ENCODE measurements at places on chromosomes 7 and 10. TPM values are rescaled to one million over a fixed set of nuclear protein-coding genes. Genes with fewer than 3 reads are reported as not detected.

- DNase-seq, result no peak
These were observed 40.5 kb downstream of the AOAH start for GRCh38 chr7:36683695-36684357.

GRCh38 chr10:33428682-33429081, 94.2 kb upstream of the NRP1 start:
- DNase-seq, result peak; percentile 82

DNA sequence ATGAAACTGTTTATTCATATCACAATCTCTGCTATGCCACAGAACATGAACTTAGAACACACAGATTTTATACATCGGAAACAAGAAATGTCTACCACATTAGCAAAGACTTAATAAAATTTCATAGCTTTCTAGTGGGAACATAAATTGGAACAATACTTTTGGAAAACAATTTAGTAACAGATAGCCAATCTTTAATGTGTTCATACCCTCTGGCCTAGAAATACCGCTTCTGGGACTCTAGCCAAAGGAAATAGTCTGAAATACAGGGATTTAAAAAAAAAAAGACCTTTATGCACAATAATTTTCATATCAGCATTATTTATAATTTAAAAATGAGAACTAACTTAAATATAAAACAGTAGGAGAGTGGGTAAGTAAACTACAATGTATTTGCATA, 168.5 kb downstream of the PLXNA4 start:
- DNase-seq, result peak; percentile 42

GRCh38 chr10:53477313-53477675, 704.7 kb upstream of the MBL2 start:
- no peak for DNase-seq

GRCh38 chr7:141342621-141343408, 208.4 kb upstream of the AGK start:
- DNase-seq, result no peak

GRCh38 chr10:79002336-79002735, 66.4 kb upstream of the ZMIZ1 start:
- no peak for DNase-seq

DNA sequence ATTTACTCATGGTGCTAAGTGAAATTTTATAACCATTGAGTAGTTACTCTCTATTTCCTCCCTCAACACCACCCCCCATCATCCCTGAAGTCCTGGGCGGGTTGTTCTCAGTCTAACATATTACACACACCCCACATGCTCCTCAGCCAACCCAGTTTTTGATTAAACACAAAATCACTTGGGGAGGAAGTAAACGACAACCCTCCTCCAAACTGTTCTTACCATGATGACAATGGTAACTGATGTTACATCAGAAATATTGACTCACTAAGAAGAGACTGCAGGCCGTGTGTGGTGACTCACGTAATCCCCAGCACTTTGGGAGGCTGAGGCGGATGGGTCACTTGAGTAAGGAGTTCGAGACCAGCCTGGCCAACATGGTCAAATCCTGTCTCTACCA, 44.2 kb downstream of the RAB11FIP2 start:
- peak; percentile 63 for DNase-seq

- no peak for DNase-seq
These were observed 65.5 kb downstream of the MKX start for GRCh38 chr10:27680006-27680557.

DNA sequence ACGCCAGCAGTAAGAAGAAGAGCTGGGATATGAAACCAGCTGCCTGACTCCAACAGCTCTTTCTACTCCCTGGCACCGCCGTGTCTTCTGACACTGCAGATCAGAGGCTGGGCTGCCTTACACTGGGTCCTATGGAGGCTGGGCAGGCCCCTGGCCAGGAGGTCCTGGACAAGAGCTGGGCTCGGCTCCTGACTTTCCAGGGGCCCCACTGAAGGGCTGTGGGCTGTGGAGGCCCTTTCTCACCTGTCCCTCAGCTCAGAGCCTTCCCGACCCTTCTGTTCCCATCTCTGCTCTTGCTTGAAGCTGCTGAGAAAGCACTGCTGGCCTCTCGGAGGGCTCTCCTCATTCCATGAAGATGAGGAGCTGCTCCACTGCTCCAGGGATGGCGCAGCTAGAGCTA, 85.9 kb upstream of the UNC5B start:
- no peak for DNase-seq

OR2A42 gene
- 0.20 TPM for polyA plus RNA-seq

Data from muscle of back (tissue), 13 donors.